Right hindlimb (tissue), 1 donor: ENCODE measurements at places on chromosomes 12 and 14.

DNA sequence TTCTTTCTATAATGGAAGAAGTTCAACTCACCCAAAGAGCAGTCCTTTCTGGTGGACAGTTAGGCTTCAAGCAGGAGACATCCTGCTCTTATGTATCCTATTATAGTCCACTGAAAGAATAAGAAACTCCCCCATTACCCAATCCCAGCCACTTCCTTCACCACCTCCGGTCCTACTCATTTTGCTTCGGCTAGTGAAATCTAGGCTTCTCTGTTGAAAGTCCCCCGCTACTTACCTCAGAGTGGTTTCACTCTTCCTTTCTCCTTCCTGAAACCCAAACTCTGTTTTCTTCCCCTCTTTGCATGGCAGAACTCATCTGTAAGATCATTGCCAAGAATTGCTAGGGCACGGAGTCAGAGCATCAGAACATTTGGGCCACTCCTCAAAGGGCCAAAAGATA, at the start of gene GPR84:
Gene GPR84 (minus strand): TSS at position 74 of the 400 bp plus-strand sequence. CDS start 635 bp downstream, outside the sequence.
- DNase-seq, result no peak

DNA sequence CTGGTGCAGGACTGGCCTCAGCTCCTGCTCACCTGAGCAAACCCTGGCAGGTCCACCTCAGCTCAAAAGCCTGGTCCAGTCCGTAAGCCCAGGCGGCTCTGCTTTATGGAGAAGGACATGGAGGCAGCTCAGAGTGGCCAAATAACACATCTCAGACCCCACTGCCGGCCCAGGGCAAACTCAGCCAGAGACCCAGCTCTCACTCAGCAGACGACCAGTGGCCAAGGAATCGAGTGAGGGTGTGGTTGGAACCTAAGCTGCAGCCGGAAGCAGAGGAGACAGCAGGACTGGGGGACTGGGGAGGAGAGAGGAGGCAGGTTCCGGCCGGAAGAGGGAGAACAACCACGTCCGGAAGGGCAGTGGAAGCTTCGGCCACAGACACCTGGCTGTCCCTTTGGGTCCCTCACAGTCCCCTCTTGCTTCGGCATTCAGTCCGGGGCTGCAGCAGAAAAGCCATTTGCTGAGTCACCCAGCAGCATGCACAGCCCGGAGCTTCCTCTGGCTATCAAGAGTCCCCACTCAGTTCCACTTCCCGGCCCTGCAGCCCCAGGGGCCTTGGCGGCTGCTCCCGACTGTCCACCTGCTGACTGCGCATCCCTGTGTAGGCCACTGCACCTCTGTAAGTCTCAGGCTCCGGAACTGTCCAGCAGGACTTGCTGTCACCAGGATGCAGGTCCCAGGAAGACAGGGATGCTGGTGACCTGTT, 104.0 kb downstream of the CALM1 start:
- no peak for DNase-seq

- no peak for DNase-seq
These were observed 6.1 kb downstream of the METTL3 start for GRCh38 chr14:21505012-21505553.

DNA sequence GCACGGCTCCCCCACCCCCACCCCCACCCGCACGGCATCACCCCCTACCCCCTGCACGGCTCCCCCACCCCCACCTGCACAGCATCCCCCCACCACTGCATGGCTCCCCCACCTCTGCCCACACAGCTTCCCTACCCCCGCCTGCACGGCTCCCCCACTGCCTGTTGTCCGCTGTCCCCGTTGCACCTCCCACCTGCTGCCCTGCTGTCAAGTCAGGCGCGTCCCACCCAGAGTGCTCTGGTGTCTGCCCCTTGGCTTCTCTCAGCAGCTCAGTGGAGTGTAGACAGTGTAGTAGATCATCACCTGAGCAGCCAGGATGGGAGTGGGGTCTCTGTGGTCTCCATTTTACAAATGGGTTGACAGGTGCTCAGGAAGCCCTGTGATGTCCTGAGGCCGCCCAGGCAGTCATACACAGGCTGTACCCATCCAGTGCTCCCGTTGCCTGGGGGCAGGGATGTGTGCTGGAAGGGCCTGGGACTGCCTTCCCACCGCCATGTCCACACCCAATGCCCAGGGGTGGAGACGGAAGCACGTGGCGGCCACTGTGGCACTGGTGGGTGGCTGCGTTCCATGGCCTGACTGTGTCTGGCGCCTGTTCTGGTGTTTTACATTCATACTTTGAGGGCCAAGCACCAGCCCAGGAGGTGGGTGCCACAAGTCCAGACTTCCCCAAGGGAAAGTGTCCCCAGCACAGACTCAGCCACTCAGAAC, 32.5 kb downstream of the PACS2 start:
- DNase-seq, result no peak

DNA sequence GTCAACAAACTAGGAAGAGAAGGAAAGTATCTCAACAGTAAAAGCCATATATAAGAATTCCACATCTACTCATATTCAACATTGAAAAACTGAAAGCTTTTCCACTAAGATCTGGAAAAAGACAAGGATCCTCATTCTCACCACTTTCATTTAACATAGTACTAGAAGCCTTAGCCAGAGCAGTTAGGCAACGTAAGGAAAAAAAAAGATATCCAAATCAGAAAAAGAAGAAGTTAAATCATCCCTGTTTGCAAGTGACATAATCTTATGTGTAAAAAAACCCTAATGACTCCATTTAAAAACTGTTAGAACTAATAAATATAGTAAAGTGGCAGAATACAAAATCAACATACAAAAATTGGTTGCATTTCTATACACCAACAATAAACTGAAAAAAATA, 426.2 kb downstream of the BCAT1 start:
- no peak for DNase-seq

GRCh38 chr12:91454179-91454578, 271.6 kb upstream of the DCN start:
- no peak for DNase-seq

DNA sequence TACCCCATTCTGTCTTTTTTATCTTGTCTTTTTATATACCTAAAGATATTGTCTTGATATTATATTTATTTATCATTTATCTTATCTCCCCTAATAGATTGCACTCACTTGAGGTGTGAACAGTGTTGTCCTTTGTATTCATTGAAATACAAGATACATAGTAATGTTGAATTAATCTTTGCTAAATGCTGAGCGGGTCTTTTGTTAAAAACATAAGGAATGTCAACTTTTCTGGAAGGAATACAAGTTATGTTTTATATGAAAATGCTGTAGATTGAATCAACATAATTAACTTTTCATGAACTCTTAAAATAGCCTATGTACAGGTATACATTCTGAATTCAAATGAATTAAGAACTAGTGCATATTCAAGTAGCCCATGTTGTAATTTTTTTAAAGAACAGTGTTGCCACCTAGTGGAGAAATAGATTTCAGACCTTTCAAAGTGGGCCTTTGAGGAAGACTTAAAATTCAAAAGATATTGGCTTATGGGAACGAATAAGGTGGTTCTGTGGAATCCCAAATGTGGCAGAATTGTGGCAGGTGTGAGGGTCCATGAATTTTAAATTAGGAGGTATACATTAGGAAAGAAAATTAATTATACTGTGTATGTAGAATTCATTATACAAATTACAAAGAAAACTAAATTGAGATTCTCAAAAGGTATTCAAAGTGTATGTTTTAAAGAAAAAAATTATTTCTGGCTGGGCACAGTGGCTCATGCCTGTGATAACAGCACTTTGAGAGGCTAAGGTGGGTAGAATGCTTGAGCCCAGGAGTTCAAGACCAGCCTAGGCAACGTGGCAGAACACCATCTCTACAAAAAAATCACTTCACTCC, 19.1 kb downstream of the BBOF1 start:
- no peak for DNase-seq

DNA sequence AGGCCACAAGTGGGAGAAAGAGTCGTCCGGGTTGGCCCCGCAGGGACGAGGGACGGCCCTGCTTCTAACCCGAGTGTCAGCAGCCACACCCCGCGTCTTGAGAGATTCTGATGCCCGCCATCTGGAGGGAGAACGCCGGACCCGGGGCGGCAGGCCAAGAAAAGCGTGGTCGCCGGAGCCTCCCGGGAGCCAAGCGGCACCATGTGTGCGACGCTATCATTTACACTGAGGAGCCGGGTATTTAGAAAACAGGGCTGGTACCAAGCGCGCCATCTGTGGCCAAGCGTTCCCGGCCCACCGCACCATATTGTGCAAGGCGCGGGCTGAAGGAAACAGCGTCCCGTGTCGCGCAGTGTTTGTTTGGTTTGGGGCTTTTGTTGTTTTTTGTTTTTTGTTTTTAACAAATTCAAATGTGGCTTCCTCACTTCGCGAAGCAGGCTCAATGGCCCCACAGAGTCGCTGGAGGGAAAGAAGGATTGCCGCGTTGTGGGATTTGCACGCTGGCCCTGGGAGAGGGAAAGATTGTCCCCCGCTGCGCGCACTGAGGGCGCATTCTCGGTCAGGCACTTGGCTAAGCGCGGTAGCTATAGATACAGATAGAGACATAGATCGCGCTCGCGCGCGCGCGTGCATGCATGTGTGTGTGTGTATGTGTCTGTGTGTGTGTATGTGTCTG, 153.8 kb downstream of the BCL11B start:
- DNase-seq, result peak; percentile 49

DNA sequence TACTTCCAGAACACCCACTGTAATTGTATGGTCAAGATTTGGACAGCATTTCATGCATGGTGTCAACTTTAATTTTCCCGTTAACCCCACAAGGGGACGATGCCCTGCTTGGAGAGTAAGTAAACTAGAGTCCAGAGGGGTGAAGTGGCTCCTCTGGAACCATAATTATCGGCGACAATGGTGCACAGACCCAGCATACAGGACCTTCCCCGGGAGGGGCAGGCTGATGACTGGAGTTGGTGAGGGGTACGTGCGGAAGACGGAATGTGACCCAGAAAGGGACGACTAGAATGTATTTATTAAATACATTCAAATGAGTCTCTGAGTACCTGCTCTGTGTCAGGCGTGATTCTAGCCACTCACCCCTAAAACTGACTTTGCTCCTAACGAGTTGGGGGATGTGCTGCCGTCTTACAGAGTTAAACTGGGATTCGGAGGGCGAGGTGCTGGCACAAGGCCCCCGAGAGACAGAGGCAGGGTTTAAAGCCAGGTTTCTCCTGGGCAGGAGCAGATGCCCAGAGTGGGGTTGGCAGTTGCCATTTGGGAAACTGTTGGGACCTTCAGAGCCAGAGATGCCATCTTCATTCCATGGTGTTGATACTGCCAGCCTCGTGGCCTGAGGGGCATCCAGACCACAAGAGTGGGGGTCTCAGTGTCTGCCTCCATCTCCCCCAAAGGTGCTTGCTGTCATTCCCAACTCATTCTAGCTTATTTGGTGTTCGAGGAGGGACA, 10.9 kb downstream of the RTL1 start:
- no peak for DNase-seq

- no peak for DNase-seq
These were observed 25.2 kb downstream of the DDX51 start for GRCh38 chr12:132118876-132119275.

- no peak for DNase-seq
These were observed 63.1 kb downstream of the DIP2B start for GRCh38 chr12:50567926-50568325.

DNA sequence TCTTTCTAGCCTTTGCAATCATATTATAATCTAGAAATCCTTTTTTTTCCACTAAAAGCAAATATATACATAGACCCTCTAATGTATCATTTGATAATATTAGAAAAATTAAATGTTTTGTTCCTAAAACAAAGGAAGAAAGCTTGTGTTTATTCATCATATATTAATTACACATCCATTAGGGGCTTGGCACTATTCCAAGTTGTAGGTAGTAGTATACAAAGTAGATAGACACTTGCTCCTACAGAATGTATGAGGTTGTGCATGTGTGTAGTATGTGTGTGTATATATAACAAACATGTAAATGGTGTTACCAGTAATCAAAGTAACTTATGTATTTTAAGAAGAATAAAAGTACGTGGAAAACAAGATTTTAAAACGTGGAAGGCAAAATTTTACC, 15.0 kb upstream of the KCNMB4 start:
- DNase-seq, result no peak

- no peak for DNase-seq
These were observed 29.4 kb upstream of the ESRRB start for GRCh38 chr14:76346391-76347160.

DNA sequence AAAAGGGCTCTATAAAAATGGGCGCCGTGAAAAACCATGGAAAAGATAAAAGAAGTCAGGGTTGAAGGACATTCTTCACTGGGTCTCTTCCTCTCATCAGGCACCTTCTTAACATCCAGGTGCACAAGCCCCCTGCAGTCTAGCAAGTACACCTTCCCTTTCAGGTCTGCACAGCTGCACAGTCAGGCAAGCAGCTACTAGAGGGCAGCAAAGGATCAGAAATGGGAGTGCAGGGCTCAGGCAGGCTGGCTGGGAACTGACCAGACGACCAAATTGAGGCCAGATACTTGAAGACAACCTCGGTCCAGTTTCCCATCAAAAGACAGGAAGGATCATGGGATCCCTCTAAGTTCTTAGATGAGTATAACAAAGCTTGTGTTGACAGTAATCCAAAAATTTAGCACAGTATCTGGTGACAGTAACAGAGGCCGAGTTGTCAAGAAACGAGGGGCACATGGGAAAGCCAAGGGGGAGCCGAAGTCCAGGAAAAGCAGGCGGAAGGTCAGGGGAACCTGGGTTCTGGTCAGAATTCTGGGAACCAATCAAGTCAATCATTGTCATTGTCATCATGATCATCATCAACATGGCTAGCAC, 10.1 kb upstream of the GRIP1 start:
- peak; percentile 47 for DNase-seq

- no peak for DNase-seq
These were observed 1.5 kb downstream of the TTC6 start for GRCh38 chr14:37596790-37597472.

- no peak for DNase-seq
These were observed 35.6 kb downstream of the RIMBP2 start for GRCh38 chr12:130680451-130680990.

DNA sequence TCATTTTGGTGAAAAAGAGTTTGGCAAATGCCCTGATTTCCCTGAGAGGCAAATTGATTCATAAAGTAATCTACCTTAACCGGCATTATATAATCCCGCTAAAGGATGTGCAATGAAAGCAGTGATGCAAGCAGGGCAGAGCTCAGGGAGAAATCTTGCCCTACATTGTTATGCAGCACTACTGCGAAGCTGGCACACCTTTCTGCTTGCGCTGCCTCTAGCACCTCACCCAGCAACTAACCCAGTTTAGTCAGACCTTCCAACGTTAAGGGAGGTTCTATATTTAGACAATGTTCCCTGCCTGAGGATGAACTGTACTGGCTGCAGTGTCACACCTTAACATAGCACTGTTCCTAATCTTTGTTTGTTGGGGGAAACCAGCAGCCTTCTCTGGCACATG, 60.8 kb upstream of the CCDC196 start:
- DNase-seq, result no peak

GRCh38 chr14:105126981-105127329, 41.6 kb downstream of the JAG2 start:
- DNase-seq, result no peak

DNA sequence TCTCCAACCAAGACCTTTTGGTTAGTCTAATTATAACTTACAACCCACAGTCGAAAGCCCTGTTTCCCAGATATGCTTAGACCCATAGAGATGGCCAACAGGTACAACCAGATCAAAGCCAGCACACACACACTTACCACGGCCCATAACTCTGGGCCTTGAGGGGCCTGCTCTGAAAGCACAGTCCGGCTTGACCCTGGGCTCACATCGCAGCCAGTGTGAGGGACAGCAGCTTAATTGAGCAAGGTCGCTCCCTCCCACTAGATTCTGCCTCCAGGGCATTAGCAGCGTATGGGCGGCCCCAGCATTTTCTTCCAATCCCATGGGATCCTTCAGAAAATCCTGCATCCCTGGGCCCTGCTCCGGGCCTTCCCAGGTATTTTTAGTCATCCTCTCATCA, 157.4 kb upstream of the FKBP4 start:
- no peak for DNase-seq

- no peak for DNase-seq
These were observed 27.6 kb upstream of the KCNK13 start for GRCh38 chr14:90034156-90034555.
